ENCODE measurements at places on chromosomes 2 and 18.

DNA sequence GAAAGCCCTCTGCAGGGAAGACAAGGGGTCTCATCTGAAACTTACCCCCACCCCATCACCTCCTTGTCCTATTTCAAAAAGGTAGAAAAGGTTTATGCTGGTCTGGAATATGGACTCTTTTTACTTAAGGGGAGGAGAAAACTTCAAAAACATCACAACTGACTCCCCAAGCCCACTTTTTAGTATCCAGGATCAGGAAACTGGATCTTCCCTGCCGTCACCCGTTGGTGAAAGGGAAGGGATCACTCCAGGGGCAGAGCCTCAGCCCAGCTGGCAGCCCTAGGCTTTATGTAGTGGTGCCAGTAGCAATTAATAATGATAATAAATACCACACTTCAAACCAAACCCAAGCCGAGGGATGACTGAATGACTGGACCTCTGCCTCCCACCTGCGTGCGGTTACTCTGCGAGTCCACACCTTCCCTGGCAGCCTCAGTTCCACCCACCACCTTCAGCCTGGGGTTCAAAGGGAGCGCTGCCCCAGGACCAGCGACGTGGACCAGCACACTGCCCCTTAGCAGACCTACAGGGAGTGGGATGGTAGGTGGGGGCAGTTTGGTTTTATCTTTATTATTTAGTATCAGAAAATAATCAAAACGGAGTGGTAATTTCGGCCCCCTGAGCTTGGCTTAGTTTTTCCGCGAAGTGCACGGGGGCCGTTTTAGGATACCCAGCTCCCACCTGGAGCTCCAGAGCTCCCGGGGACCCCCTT is 4.9 kb upstream of the GATA6 start:
- no peak for DNase-seq

GRCh38 chr2:60741576-60741975 is 14.5 kb upstream of the PAPOLG start:
- DNase-seq: no peak

DNA sequence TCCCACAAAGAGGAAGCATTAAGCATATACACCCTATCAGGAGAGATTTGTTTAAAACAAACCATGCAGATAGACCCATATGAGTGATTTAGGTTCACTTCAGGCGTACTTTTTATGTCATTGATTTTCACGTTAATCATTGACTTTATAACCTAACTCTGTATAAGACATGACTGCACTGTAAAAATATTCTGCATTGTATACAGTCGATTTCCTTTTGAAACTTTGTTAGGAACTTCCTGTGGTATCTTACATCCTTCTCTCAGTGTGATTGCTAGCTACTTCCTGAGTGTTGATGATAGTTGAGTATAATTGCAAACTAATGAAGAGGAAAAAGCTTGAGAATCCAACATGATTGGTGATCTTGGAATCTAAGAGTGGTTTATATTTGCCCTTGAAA is 69.4 kb downstream of the XIRP2 start:
- DNase-seq: no peak

DNA sequence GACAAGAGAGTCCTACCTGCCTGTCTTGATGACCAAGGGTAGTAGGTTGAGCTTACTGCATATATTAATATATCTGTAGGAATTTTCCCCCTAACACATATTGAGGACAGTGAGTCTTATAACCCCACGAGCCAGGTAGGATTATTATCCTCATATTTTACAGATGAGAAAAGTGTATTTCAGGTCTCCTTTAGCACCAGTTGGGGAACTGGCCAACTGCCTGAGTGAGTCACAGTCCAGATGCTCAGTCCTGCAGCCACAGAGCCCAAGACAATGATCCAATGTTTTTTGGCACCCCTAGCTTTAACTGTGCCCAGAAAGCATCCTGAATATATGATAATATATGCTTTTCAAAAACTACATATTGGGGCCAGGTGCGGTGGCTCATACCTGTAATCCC is 30.8 kb upstream of the GLS start:
- DNase-seq: peak; percentile 65

- no peak for DNase-seq
Observed at GRCh38 chr2:56211048-56211447, 27.3 kb downstream of the CCDC85A start.

GRCh38 chr2:168097431-168097830 is 150.0 kb downstream of the STK39 start:
- DNase-seq: no peak

DNA sequence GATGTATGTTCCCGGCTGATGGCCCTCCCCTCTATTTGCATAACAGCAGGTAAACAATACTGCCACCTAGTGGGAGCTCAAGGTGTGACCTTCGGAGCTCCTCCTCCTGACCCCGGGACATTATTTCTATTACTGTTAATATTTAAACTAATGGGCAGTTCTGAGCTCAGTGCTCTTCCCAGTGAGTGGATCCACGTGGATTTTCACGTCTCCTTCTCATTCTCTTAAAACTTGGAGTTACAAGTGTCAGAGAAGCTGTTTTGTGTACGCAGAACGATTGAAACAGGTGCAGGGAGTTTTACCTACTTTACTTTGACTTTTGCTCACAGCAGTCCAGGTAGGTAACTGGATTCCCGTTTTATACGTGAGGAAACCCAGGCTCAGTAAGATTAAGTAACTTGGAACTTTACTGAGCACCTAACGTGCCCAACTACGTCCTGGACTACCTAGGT is 127.3 kb downstream of the PRKCE start:
- DNase-seq: no peak

- DNase-seq: no peak
Observed at GRCh38 chr2:61750624-61751023, 103.2 kb downstream of the FAM161A start.

DNA sequence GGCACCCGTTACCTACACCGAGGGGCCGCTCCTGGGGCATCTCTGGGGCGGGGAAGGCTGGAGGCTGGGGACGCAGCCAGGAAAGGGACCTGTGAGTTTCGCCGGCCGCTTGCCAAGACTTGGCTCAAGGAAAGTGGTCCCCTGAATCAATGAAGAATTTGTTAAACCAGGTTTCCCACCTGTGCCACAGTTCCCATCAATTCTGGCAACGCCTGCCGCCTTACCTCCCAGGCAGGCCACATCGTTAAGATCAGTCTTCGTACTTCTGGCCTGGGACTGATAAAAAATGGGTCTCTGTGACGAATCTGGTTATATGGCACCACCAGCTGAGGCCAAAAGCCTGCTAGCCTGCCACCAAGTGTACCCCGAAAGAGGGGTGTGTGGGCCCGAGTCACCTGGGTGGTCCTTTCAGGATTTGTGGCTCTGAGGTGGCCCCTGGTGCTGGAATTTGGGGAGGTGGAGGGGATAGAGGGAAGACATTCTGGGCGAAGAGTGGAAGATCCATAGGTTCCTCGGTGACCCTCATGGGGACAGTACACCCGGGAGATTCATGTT is 789 bp upstream of the TGFA start:
- no peak for DNase-seq

GRCh38 chr2:196370381-196370780 is 199.0 kb upstream of the STK17B start:
- DNase-seq: no peak

DNA sequence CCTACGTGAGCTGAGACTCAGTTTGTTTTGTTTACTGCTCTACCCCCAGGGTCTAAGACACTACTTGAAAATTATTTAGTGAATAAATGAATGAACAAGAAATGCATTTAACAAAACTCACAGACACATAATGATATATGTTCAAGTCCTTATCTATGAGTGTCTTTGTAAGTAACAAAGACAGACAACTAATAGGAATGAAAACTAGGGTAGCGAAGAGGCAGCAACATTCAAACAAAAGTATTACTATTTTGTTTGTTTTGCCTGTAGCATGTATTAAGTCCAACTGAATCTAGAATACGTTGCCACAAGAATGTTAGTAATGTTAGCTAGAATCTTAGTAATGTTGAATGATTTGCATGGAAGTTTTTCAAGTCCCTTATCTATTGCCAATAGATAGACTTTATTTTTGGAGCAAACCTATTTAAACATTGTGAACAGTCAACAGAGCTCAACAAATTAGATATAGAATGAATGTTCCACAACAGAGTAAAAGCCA is 144.8 kb upstream of the VWC2L start:
- no peak for DNase-seq

DNA sequence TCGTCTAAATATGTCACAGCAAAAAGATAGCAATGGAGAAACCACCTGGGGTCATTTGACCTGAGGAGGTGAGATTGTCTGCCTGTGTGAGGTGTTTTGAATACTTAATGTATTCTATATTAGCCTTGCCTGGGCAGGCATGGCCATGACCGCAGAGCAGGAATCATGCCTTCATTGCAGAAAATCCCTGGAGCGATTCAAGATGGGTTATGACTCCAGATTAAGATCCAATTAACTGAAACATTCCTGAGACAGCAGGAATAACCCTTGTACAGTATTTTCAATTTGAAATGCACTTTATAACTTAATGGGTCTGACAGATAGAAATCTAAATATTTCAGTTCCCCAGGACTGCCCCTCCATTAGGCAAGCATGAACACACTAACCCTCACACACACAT is 227.3 kb upstream of the RAB6C start:
- DNase-seq: no peak

- no peak for DNase-seq
Observed at GRCh38 chr2:95122197-95122551, 566 bp upstream of the MRPS5 start.

DNA sequence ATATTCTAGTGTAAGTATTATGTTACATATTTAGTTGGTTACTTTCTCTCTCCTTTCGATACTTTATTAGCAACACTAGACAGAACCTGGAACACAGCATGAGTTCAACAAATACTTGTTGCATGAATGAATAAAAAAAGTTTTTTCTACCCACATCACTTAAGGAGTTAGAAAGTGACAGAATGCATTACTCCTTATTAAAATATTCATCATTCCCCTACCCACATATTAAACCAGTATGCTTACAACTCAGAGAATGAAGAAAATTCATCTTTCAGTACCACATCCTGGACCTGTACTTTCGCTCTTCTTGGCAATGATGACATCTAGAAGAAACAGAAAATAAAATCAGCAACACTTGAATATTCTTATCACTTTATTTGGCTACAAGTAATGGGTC is 6.0 kb downstream of the SRBD1 start:
- DNase-seq: no peak

DNA sequence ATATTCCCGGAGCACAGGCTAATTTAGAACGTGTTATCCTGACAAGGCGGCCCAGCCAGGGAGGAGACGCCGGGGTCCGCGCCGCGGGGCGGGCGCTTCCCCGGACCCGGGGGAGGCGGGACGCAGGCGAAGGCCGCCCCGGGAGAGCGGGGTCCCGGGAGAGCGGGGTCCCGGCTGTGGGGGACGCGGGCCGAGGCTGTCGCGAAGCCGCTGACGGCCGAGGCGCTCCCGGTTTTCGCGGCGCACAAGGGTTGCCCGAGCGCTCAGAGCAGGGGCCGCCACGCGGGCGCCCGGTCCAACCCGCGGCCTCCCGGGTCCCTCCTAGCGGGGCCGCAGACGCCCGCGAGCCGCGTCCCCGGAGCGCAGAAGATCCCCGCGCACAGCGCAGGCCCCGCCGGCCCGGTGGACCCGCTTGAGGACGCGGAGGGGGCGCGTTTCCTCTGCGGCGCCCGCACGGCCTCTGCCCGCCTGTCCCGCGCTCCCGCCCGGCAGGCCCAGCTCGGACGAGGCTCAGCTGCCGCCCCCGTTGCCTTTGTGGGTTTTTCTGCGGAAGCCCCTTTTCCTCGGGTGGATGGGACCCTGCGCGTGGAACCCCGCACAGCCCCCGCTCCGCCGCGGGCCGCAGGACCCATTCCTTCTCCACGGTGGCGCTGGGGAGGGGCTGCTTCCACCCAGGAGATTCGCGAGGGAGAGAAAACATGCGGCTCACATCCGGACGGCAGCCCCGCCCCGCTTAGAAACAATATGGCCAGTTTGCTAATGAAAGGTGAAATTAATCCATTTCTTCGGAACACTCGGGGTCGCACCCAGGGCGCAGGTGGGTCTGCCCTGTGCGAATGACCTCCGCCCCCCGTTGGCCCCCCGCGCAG is 9.6 kb upstream of the KCNG2 start:
- no peak for DNase-seq

DNA sequence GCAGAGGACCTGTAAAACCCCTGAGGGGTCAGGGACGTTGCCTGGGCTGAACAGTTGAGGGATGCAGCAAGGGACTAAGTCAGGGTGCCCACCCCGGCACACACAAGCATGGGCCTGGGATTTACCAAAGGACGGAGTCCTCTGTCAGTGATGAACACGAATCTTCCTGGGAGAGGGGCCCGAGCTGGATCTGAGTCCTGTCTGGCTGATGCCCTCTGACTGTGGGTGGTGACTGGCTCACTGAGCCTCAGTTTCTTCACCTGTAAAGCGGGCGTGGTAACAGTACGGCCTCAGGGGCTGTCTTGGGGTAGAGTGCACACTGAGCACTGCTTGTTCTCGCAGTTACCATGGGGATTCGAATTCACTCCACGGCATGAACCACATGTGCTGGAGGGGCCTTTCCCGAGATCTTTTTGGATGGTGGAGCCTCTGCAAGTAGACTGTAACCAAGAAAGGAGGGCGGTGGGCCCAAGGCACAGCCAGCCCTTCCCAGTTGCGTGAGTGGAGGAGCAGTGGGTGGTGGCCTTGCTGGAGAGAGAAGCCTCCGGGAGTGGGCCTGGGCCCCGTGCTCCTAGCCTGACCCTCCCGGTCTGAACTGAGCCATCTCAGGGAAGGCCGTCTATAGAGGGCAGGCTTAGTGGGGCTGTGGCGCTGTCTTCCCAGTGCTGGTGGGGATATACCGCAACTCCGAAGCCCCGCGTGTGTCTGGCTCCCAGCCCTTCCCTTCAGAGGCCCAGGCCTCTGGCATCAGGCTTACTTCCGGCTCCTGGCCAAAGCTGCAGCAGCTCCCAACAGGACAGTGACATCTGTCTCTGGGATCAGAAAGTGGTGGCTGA is 130.8 kb upstream of the HS6ST1 start:
- DNase-seq: no peak

DNA sequence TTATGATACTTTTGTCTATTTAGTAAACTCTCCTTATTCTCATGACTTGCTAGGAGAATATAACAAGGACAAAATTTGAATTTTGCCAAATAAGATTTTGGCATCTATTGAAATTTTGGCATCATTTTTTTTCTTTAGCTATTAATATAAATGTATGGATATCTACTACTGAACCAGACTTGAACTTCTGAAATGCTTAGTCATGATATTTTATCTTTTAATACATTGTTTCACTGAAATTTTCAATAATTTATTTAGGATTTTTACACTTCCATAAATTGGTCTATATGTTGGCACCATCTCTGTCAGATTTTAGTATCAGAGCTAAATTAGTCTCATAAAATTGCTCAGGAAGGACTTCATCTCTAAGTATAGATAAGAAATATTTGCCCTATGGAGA is 149.8 kb downstream of the CYP26B1 start:
- DNase-seq: no peak

Data from HFF-Myc (cell line).